Mammary epithelial cell (primary cell): ENCODE measurements at places on chromosomes 6 and 20. TPM values are rescaled to one million over a fixed set of nuclear protein-coding genes. Genes with fewer than 3 reads are reported as not detected.

Gene CAGE1
- total RNA-seq = 0.14 TPM in 1 of 2 replicates, not detected in the other

Gene ADAM33
- total RNA-seq = 0.33 TPM

Gene CCN6
- total RNA-seq = 8.2 TPM

Gene TRERF1
- total RNA-seq = 0.96 and 4.9 TPM in 2 replicates

Gene DNAAF9
- 23.7 TPM for total RNA-seq

Gene RFX6
- total RNA-seq = not detected

Gene CEBPB
- total RNA-seq = 166 and 234 TPM in 2 replicates

Gene THEMIS
- not detected in 2 replicates for total RNA-seq

Gene PLAGL1
- total RNA-seq = 27.1 and 30.7 TPM in 2 replicates

Gene POU3F2
- total RNA-seq = not detected in 2 replicates

Gene DCDC2
- total RNA-seq = 0.17 TPM

Gene MRPL14
- total RNA-seq = 56.5 and 82.0 TPM in 2 replicates

Gene DYNLRB1
- total RNA-seq = 95.6 and 113 TPM in 2 replicates

Gene ZNF311
- 4.0 TPM in 2 replicates for total RNA-seq

Gene SLC35D3
- not detected in 2 replicates for total RNA-seq

Gene PTCRA
- total RNA-seq = not detected

Gene DOK5
- total RNA-seq = 0.17 TPM

Gene OVOL2
- total RNA-seq = 6.3 and 7.5 TPM in 2 replicates

Gene IL20RA
- not detected in 2 replicates for total RNA-seq

Gene ARMH2
- total RNA-seq = not detected in 2 replicates

Gene BPIFB6
- total RNA-seq = not detected

Gene HAO1
- not detected for total RNA-seq

Gene RAMACL
- total RNA-seq = 3.7 and 3.8 TPM in 2 replicates

Gene NHSL1
- 28.3 TPM for total RNA-seq

Gene PHIP
- 13.6 and 17.2 TPM in 2 replicates for total RNA-seq

Gene FERMT1
- total RNA-seq = 34.8 TPM

Gene PEX3
- 24.7 TPM for total RNA-seq
